ENCODE measurements at places on chromosomes 2 and 18. TPM values are rescaled to one million over a fixed set of nuclear protein-coding genes. Genes with fewer than 3 reads are reported as not detected.
A peak's percentile ranks its signal among the peaks of the same experiment; 100 is the strongest.

- no peak overlapping the region for H3K4me3 ChIP-seq
- H3K27ac ChIP-seq, result no peak overlapping the region
- no peaks in the 10 kb centered on the region for H3K4me1 ChIP-seq
- DNase-seq, result no peak
Observed at GRCh38 chr2:171104379-171104778, 56.3 kb downstream of the TLK1 start.

DNA sequence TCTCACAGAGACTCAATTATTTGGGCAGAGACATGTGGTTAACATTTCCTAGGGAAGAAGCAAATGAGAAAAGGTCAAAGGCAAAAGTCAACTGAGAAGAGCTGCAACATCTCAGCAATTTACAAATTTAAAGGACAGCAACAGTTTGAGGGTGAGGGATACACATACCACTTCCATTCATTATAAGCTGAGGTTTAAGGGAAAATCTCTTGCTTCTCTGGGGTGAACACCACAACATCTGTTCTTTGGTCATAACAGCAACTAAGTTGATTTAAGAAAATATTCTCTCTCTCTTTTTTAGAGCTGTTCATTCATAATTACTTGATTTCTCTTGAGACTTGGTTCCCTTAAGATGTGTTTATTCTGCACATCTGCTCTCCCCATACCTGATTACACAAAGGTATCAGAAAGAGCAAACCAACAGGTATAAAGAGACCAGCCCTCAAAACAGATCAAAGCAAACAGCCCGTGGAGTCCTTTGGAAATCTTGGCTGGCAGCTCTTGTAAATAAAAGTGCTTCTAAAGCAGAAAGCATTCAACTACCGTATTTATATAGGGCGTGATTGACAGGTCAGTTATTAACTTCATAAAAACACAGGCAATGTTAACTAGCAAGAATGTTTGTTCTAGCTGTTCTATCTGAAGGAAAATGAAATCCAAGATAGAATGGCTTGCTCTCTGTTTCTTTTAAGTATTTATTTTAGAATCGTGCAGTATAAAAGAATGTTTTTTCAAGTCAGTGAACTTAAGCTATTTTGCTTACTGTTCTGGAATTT, 132.8 kb downstream of the THADA start:
- no peaks in the 10 kb centered on the region for H3K27me3 ChIP-seq
- no peak for DNase-seq
- H3K4me3 ChIP-seq, result no peak overlapping the region
- H3K36me3 ChIP-seq, result no peaks in the 10 kb centered on the region
- peak overlapping the region; percentile 78 for H3K27ac ChIP-seq

- no peaks in the 10 kb centered on the region for H3K4me1 ChIP-seq
- no peak overlapping the region for H3K4me3 ChIP-seq
- H3K27me3 ChIP-seq, result no peaks in the 10 kb centered on the region
- DNase-seq, result no peak
- no peaks in the 10 kb centered on the region for H3K36me3 ChIP-seq
Observed at GRCh38 chr18:74225193-74225840, 66.4 kb downstream of the CYB5A start.

The ADNP2 gene
- total RNA-seq, result 6.2 TPM

GRCh38 chr2:121836611-121837010, 81.2 kb downstream of the TSN start:
- no peaks in the 10 kb centered on the region for H3K36me3 ChIP-seq
- DNase-seq, result no peak
- no peaks in the 10 kb centered on the region for H3K27me3 ChIP-seq
- no peak overlapping the region for H3K4me3 ChIP-seq
- H3K27ac ChIP-seq, result no peak overlapping the region

The DUSP19 gene
- 12.4 TPM for total RNA-seq

The RTP5 gene
- not detected for total RNA-seq

DNA sequence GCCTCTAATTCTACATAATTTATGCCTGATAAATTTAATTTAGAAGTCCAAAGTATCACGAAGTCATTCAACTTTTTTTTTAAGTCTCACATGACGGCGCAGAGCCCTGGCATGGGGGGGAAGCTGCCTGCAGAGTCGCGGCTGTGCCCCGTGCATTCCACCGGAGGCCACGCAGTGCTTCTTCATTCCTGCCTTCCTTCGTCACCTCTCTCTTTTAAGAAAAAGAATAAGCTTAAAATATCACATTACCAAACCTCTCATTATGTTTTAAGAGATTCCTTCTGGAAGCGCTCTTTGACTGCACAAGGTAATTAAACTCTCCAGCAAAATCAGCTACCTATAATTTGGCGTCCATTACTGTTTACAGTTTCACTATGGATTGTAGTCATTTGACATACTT, 20.3 kb upstream of the KIDINS220 start:
- H3K4me3 ChIP-seq, result no peak overlapping the region
- H3K27ac ChIP-seq, result no peak overlapping the region
- no peaks in the 10 kb centered on the region for H3K27me3 ChIP-seq
- no peaks in the 10 kb centered on the region for H3K4me1 ChIP-seq
- no peaks in the 10 kb centered on the region for H3K36me3 ChIP-seq

- no peaks in the 10 kb centered on the region for H3K27me3 ChIP-seq
- H3K36me3 ChIP-seq, result no peaks in the 10 kb centered on the region
- H3K27ac ChIP-seq, result no peak overlapping the region
- H3K4me3 ChIP-seq, result no peak overlapping the region
- no peak for DNase-seq
Observed at GRCh38 chr2:119234021-119235019, 10.7 kb downstream of the STEAP3 start.

The PPP1R7 gene
- 30.2 TPM for total RNA-seq

DNA sequence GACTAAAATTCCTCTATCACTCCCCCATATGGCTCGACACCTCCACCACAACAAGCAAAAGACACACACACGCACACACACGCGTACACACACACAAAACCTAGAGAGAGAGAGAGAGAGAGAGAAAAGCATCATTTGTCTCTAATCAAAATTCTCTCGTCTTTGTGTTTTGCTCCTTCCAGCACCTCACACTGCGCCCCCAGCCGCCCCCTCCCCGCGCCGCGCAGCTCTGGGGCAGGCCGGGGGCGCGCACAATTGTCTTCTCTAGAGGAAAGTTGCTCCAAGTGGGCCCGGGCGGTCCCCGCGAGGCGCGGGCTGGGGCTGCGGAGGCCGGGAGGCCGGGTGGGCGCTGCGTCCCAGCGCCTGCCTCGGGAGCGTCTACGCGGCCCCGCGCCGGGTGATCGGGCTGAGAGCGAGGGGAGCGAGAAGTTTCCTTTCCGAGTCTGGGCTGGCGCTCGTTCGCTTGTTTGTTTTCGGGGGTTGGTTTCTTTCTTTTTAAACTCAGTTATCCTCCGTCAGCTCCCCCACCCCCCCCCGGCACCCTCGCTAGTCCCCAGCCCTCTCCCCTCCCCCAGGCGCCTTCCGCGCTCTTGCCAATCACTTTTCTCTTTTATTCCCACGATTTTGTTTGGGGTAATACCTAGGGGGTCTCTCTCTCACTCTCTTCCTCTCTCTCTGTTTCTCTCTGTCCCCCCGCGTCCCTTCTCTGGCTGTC, 4.1 kb downstream of the ZEB2 start:
- H3K4me3 ChIP-seq, result peak overlapping the region; percentile 49
- H3K4me1 ChIP-seq, result no peaks in the 10 kb centered on the region
- H3K27ac ChIP-seq, result peak overlapping the region; percentile 95
- DNase-seq, result peak; percentile 51
- H3K36me3 ChIP-seq, result no peaks in the 10 kb centered on the region

DNA sequence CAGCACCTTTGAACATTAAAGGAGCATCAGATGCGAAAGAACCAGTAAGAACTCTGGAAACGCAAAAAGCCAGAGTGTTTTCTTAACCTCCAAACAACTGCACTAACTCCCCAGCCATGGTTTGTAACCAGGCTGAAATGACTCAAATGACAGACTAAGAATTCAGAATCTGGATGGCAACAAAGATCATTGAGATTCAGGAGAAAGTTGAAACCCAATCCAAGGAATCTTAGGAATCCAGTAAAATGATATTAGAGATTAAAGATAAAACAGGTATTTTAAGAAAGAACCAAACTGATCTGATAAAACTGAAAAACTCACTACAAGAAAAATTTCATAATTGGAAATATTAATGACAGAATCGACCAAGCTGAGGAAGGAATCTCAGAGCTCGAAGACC, 116.7 kb downstream of the PTRHD1 start:
- no peak for DNase-seq
- H3K4me3 ChIP-seq, result no peak overlapping the region
- no peak overlapping the region for H3K27ac ChIP-seq
- H3K27me3 ChIP-seq, result no peaks in the 10 kb centered on the region
- no peaks in the 10 kb centered on the region for H3K36me3 ChIP-seq

- no peaks in the 10 kb centered on the region for H3K36me3 ChIP-seq
- H3K4me3 ChIP-seq, result no peak overlapping the region
- no peaks in the 10 kb centered on the region for H3K4me1 ChIP-seq
- no peak for DNase-seq
- H3K27ac ChIP-seq, result no peak overlapping the region
Observed at GRCh38 chr2:167851876-167852275, 395.5 kb downstream of the STK39 start.

The IMPA2 gene
- 28.5 TPM for total RNA-seq

- H3K36me3 ChIP-seq, result no peaks in the 10 kb centered on the region
- peak; percentile 38 for DNase-seq
- peak overlapping the region; percentile 87 for H3K27ac ChIP-seq
- H3K4me3 ChIP-seq, result no peak overlapping the region
- no peaks in the 10 kb centered on the region for H3K27me3 ChIP-seq
- H3K4me1 ChIP-seq, result no peaks in the 10 kb centered on the region
Observed at GRCh38 chr2:238644095-238645081, 203.5 kb upstream of the TWIST2 start.

DNA sequence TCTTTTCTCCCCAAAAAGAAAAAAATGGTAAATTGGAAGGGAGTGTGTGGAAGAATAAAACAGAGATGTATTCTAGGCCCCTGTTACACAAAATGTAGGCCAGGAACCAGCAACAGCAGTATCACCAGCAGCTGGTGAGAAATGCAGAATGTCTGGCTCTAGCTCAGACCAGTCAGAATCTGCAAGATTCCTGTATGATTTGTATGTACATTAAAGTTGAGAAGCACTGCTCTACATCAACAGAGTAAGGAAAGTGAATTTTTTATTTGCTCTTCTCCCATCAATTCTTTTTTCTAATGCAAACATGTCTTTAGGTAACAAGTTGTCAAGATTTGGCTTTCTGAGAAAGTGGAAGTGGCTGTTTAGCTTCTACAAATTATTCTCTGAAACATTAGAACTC, 235.4 kb upstream of the FANCL start:
- H3K4me1 ChIP-seq, result no peaks in the 10 kb centered on the region
- no peak overlapping the region for H3K4me3 ChIP-seq
- no peak for DNase-seq
- no peaks in the 10 kb centered on the region for H3K27me3 ChIP-seq

GRCh38 chr2:172600557-172601008, 44.7 kb downstream of the PDK1 start:
- no peak overlapping the region for H3K27ac ChIP-seq
- no peaks in the 10 kb centered on the region for H3K4me1 ChIP-seq
- H3K4me3 ChIP-seq, result no peak overlapping the region
- no peaks in the 10 kb centered on the region for H3K36me3 ChIP-seq
- no peaks in the 10 kb centered on the region for H3K27me3 ChIP-seq

The ATOH8 gene
- total RNA-seq, result 13.2 TPM

The BCL11A gene
- 2.8 TPM for total RNA-seq

The GRB14 gene
- total RNA-seq, result not detected

GRCh38 chr2:167814881-167815718, 432.3 kb downstream of the STK39 start:
- H3K27me3 ChIP-seq, result no peaks in the 10 kb centered on the region
- no peak overlapping the region for H3K27ac ChIP-seq
- no peaks in the 10 kb centered on the region for H3K36me3 ChIP-seq
- no peak for DNase-seq

The ADGRF3 gene
- total RNA-seq, result not detected

- H3K27me3 ChIP-seq, result no peaks in the 10 kb centered on the region
- no peaks in the 10 kb centered on the region for H3K4me1 ChIP-seq
- no peak overlapping the region for H3K27ac ChIP-seq
- H3K36me3 ChIP-seq, result no peaks in the 10 kb centered on the region
Observed at GRCh38 chr18:37361335-37362157, 204.1 kb downstream of the CELF4 start.

DNA sequence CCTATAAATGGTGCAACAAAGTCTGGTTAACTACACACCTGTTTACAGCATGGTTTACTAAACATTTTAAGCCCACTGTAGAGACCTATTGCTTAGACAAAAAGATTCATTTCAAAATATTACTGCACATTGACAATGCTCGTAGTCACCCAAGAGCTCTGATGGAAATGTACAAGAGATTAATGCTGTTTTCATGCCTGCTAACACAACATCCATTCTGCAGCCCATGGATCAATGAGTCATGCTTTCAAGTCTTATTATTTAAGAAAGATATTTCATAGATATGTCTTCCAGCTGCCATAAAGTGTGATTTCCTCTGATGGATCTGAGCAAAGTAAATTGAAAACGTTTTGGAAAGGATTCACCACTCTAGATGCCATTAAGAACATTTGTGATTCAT, 781.1 kb downstream of the MBD2 start:
- H3K27ac ChIP-seq, result no peak overlapping the region
- no peaks in the 10 kb centered on the region for H3K27me3 ChIP-seq
- no peak overlapping the region for H3K4me3 ChIP-seq
- no peaks in the 10 kb centered on the region for H3K36me3 ChIP-seq

GRCh38 chr18:50410894-50411293, 36.0 kb downstream of the SKA1 start:
- H3K27ac ChIP-seq, result no peak overlapping the region
- no peaks in the 10 kb centered on the region for H3K36me3 ChIP-seq
- H3K27me3 ChIP-seq, result no peaks in the 10 kb centered on the region

- H3K36me3 ChIP-seq, result no peaks in the 10 kb centered on the region
- no peaks in the 10 kb centered on the region for H3K4me1 ChIP-seq
- no peaks in the 10 kb centered on the region for H3K27me3 ChIP-seq
- H3K4me3 ChIP-seq, result no peak overlapping the region
- H3K27ac ChIP-seq, result no peak overlapping the region
- DNase-seq, result no peak
Observed at GRCh38 chr18:41996020-41996419, 41.0 kb downstream of the PIK3C3 start.

- no peak overlapping the region for H3K27ac ChIP-seq
- no peak for DNase-seq
- H3K4me1 ChIP-seq, result no peaks in the 10 kb centered on the region
- no peaks in the 10 kb centered on the region for H3K36me3 ChIP-seq
Observed at GRCh38 chr18:62365420-62365819, 40.3 kb downstream of the TNFRSF11A start.

- no peak for DNase-seq
- H3K4me3 ChIP-seq, result no peak overlapping the region
- H3K27me3 ChIP-seq, result no peaks in the 10 kb centered on the region
- no peaks in the 10 kb centered on the region for H3K36me3 ChIP-seq
- peaks cover 4% of the 10 kb centered on the region for H3K4me1 ChIP-seq
- no peak overlapping the region for H3K27ac ChIP-seq
Observed at GRCh38 chr2:47227532-47228279, 72.6 kb upstream of the STPG4 start.

GRCh38 chr2:25960920-25961319, 21.4 kb downstream of the KIF3C start:
- no peaks in the 10 kb centered on the region for H3K36me3 ChIP-seq
- peak overlapping the region; percentile 6 for H3K27ac ChIP-seq
- no peak for DNase-seq
- H3K4me1 ChIP-seq, result no peaks in the 10 kb centered on the region

The CHRND gene
- total RNA-seq, result not detected

The CNDP1 gene
- 1.0 TPM for total RNA-seq

GRCh38 chr2:98896944-98897343, 39.1 kb downstream of the CRACDL start:
- DNase-seq, result no peak
- H3K36me3 ChIP-seq, result no peaks in the 10 kb centered on the region
- no peaks in the 10 kb centered on the region for H3K27me3 ChIP-seq
- no peak overlapping the region for H3K27ac ChIP-seq
- H3K4me1 ChIP-seq, result no peaks in the 10 kb centered on the region

The INHBB gene
- total RNA-seq, result 0.35 TPM

GRCh38 chr18:45671321-45671720, 52.7 kb upstream of the SLC14A1 start:
- no peaks in the 10 kb centered on the region for H3K4me1 ChIP-seq
- no peaks in the 10 kb centered on the region for H3K27me3 ChIP-seq
- no peak for DNase-seq
- no peak overlapping the region for H3K27ac ChIP-seq
- no peak overlapping the region for H3K4me3 ChIP-seq
